ENCODE measurements at places on chromosomes 12 and 14.

DNA sequence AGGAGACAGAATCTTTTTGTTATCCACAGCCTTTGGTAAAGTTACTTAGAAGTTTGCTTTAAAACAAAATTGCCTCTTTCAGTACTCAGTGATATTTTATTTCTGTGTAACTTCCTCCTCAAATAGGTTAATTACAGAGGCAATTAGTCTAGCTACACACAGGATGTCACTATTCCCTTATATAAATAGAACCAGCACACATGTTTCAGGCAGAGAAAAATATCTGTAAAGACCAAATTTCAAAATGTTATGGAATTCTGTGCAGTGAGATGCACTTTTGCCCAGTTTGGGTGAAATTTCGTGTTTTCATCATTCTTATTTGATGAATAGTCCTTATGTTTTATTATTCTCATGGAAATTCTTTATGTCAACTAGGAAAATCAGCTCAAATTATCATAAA is 410.6 kb upstream of the SOX5 start:
- DNase-seq: no peak
- H3K4me3 ChIP-seq: no peak overlapping the region

GRCh38 chr12:95182868-95183415 is 34.3 kb downstream of the FGD6 start:
- H3K27me3 ChIP-seq: peaks cover 1% of the 10 kb centered on the region
- DNase-seq: no peak
- no peaks in the 10 kb centered on the region for H3K4me1 ChIP-seq
- H3K27ac ChIP-seq: no peak overlapping the region

- H3K4me1 ChIP-seq: no peaks in the 10 kb centered on the region
- no peak overlapping the region for H3K27ac ChIP-seq
- DNase-seq: no peak
- H3K36me3 ChIP-seq: no peaks in the 10 kb centered on the region
These were observed 29.9 kb downstream of the HSPB8 start for GRCh38 chr12:119208626-119209061.

GRCh38 chr12:87231818-87232217 is 797.4 kb downstream of the C12orf50 start:
- H3K4me1 ChIP-seq: no peaks in the 10 kb centered on the region
- H3K27me3 ChIP-seq: no peaks in the 10 kb centered on the region
- no peak overlapping the region for H3K27ac ChIP-seq
- no peaks in the 10 kb centered on the region for H3K36me3 ChIP-seq

GRCh38 chr14:99744199-99744872 is 48.9 kb upstream of the EML1 start:
- DNase-seq: no peak
- peaks cover 7% of the 10 kb centered on the region for H3K4me1 ChIP-seq
- no peak overlapping the region for H3K27ac ChIP-seq
- peaks cover 16% of the 10 kb centered on the region for H3K27me3 ChIP-seq
- H3K4me3 ChIP-seq: no peak overlapping the region
- H3K36me3 ChIP-seq: no peaks in the 10 kb centered on the region

DNA sequence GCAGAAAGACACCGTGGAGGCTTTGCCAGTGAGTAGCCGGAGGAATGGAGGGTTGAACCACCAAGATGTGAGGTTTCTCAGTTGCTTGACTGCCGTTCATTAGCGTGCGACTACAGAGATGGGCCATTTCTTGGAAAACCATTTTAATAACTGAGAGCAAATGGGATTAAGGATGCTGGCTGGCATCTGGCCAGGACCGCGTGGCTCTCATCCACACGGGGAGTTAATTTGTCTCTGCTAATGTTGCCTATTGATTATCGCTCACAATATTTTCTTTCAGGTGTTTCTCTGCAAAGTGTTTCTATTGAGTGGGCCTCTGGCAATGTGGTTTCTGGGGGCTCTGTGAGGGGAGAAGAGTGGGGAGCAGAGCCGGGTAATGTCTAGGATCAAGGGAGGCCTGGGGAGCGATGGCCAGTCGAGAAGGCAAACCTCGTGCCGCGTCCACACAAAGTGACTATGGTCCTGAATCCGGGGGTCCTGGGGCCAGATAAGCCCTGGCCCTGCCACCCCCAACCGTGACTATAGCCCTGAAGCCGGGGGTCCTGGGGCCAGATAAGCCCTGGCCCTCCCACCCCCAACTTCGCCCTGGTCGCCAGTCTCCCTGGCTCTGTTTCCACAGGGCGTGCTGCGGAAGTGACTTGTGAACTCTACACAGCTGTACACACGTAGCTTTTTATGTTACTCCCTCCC is 110.6 kb downstream of the PRMT8 start:
- no peaks in the 10 kb centered on the region for H3K36me3 ChIP-seq
- no peak overlapping the region for H3K27ac ChIP-seq
- H3K4me1 ChIP-seq: no peaks in the 10 kb centered on the region
- H3K4me3 ChIP-seq: no peak overlapping the region

- peaks cover 25% of the 10 kb centered on the region for H3K4me1 ChIP-seq
- peak; percentile 89 for DNase-seq
- peaks cover 9% of the 10 kb centered on the region for H3K36me3 ChIP-seq
- H3K4me3 ChIP-seq: peak within 1 kb of the TSS; percentile 96
- peak within 1 kb of the TSS; percentile 82 for H3K27ac ChIP-seq
These were observed at the start of gene BBS10 for GRCh38 chr12:76348079-76348901. BBS10 (minus strand) TSS chr12:76348415; CDS start chr12:76348358, 57 bp downstream.

GRCh38 chr12:1741154-1741949 is 50.5 kb downstream of the ADIPOR2 start:
- no peaks in the 10 kb centered on the region for H3K4me1 ChIP-seq
- no peak for DNase-seq
- H3K36me3 ChIP-seq: peaks cover 31% of the 10 kb centered on the region
- no peak overlapping the region for H3K27ac ChIP-seq
- no peaks in the 10 kb centered on the region for H3K27me3 ChIP-seq

- no peaks in the 10 kb centered on the region for H3K4me1 ChIP-seq
- no peak for DNase-seq
- H3K4me3 ChIP-seq: no peak overlapping the region
- peaks cover 32% of the 10 kb centered on the region for H3K36me3 ChIP-seq
These were observed 71.6 kb downstream of the SCAF11 start for GRCh38 chr12:45918818-45919217.

DNA sequence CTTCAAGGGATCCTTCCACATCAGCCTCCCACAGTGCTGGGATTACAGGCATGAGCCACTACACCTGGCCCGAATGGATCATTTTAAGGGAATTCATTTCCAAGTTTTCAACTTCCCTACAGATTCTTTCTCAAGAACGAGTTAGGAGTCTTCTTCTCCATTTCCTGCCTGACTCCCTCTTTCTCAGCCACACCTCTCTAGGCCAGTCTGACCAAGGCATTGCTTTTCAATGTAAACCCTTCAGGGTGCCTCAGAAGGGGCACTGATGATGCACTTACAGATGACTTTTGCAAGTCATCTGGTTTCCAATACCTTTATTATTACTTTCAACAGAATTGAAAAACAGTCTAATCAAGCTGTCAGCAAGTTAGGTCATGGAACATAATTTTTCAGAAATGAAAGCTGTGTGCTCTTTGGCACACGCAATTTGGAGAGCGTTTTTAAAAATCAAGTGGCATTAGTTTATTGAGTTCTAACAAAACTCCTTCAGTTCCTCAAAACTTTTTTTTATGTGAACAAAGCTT is 47.2 kb downstream of the SVOP start:
- no peak overlapping the region for H3K27ac ChIP-seq
- peaks cover 7% of the 10 kb centered on the region for H3K27me3 ChIP-seq
- H3K36me3 ChIP-seq: no peaks in the 10 kb centered on the region
- DNase-seq: no peak
- H3K4me3 ChIP-seq: no peak overlapping the region

DNA sequence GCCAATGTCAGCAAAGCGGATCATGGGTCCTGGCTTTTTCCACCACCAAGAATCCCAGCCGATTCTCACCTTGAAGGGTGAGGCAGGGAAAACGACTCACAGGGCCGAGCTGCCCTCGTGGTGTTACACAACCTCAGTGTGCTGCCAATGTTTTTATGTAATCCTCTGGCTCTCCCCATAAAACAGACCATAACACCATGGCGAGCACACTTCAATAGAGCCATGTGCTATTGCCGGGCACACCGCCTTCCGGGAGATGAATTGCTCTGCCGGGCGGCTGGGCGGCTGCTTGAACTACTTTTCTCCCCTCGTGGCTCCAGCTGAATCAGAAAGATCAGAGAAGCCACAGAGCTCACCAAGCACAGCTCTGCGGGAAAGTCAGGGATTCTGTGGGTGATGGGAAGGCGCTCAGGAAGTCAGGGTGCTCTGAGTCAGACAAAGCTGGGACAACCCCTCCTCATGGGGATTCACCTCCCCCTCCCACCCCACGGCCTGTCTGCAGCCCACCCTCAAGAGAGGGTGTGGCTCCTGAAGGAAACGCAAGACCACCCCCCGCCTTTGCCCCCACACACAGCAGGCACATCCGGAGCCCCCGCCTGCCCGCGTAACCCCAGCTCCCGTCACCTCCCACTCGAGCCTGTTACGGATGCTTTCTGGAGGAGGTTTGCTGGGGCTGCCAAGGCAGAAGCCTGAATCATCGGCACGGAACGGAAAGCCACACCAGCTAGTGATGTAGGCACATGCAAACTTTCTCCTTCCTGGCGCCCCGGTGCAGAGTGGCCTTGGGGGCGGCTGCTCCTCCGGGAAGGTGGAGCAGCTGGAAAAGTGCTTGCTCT is 1.8 kb downstream of the GALNT9 start:
- no peak for DNase-seq
- H3K4me1 ChIP-seq: no peaks in the 10 kb centered on the region
- H3K4me3 ChIP-seq: no peak overlapping the region
- peaks cover 25% of the 10 kb centered on the region for H3K27me3 ChIP-seq

DNA sequence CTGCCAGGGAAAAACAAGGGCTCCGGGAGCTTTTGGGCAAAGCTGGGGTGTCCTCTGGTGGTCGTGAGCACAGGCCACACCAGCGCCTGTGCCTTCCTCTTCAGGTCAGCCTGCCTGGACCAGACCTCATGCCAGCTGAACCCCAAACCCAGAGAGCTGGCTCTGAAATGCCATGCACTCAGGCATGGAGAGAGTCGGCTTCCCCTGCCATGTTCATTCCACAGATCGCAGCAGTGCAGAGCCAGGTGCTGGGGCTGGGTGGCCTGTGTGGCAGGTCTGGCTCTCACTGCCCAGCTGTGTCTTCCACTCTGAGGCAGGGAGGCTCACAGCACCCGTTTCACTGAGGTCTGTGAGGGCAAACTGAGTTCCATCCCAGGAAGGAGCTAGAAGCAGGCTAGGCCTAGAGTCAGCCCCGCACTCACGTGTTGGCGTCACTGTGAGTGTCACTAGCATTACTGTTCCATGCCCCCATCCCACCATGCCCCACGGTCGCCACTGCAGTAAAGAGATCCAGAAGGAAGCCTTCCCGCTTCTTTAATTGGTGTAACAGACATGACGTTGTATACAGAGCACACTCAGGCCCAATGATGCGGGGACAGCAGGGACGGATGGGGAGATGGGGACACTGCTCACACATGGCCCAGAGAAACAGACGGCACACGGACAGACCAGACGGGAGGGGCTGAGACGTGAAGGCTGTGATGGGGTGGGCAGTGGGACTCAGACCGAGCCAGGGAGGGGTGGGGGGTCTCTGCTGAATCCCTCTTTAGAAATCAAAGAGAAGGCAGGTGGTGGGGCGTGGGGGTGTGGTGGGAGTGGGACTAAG is 2.7 kb downstream of the ARL6IP4 start:
- no peaks in the 10 kb centered on the region for H3K27me3 ChIP-seq
- H3K27ac ChIP-seq: peak overlapping the region; percentile 16
- DNase-seq: no peak
- H3K36me3 ChIP-seq: peaks cover 31% of the 10 kb centered on the region

DNA sequence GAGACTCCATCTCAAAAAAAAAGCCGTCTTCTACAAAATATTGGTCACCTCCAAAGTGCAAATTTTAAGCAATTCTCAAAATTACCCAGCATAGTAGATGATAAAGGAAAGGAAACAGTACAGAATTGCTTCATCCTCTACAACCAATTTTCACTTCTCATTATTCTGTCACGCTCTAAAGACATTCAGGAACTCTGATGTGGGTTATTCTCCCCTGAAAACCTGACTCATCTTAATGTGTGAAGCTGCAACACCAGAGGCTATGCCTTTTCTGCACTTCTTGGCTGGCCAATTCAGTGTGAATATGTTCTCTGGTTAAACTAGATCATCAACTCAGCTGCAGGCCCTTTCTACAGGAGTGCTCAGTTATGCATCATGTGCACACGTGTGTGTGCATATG is 11.0 kb downstream of the PTGER2 start:
- H3K4me3 ChIP-seq: peak overlapping the region; percentile 46
- H3K27ac ChIP-seq: peak overlapping the region; percentile 86
- H3K27me3 ChIP-seq: peaks cover 2% of the 10 kb centered on the region

DNA sequence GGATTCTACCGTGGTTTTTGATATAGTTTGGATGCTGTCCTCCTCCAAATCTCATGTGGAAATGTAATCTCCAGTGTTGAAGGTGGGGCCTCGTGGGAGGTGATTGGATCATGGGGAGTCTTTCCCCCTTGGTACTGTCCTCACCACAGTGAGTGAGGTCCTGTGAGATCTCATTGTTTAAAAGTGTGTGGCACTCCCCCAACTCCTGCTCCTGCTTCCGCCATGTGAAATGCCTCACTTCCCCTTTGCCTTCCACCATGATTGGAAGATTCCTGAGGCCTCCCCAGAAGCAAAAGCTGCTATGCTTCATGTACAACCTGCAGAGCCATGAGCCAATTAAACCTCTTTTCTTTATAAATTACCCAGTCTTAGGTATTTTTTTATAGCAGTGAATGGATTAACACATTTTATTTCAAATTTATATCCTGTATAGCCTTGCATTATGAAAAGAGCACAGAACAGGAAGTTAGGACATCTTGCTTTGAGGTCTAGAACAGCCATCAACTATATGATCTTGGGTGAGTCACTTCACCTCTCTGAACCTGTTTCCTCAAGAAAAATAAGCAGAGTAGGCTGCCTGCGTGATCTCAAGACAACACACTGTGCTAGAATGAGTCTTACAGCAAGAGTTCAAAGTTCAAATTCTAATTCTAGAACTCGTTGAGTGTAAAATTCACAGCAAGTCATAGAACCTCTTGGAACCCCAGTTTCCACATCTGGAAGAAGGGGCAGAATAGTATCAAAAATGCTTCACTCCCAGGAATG is 160.9 kb upstream of the EEA1 start:
- peak overlapping the region; percentile 15 for H3K27ac ChIP-seq
- no peaks in the 10 kb centered on the region for H3K27me3 ChIP-seq
- H3K4me1 ChIP-seq: peaks cover 14% of the 10 kb centered on the region
- H3K4me3 ChIP-seq: no peak overlapping the region
- H3K36me3 ChIP-seq: peaks cover 4% of the 10 kb centered on the region
- DNase-seq: peak; percentile 34

GRCh38 chr14:40273417-40273816 is 841.2 kb upstream of the FBXO33 start:
- no peak overlapping the region for H3K27ac ChIP-seq
- no peaks in the 10 kb centered on the region for H3K4me1 ChIP-seq
- H3K4me3 ChIP-seq: no peak overlapping the region
- no peaks in the 10 kb centered on the region for H3K36me3 ChIP-seq
